ENCODE measurements at places on chromosomes 1 and 21.

GRCh38 chr1:116827607-116828105 lies 73.4 kb downstream of the CD2 start:
- no peak for DNase-seq

DNA sequence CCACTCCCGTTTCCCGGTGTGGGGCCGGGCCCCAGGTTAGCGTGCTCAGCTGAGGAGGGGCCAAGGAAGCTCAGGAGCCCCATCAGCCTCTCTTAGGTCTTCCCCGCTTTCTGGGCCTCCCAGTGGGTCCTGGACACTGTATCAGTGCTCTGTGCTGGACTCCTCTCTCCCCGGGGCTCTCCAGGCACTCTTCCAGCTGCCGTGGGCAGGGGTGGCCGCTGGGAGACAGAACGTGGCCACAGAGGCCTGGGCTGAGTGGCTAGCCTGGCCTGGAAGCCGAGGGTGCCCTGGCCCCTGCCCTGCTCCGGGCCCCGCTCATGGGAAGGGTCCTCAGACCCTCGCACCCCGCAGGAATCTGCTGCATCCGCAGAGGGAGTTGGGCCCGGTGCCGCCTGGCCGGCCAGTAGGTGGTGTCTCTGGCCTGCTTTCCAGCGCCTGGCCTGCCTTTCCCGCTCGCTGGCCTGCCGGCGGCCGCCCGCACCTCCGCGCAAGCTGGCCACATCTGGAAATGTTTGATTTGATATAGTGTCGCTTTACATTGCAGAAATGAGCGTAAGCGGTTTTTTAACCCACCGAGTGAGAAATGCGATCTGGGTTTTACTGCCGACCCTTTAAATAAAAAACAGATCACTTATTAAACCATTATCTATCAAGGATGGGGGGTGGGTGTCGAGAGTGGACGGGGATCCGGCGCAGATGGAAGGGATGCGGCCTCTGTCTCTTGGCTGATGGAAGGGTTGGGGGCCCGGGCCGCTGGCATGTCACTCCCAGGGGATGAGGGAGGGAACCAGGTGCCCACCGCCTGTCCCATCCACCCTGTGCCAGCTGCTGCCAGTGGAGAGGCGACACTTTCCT lies 74.4 kb upstream of the TTC34 start:
- no peak for DNase-seq

DNA sequence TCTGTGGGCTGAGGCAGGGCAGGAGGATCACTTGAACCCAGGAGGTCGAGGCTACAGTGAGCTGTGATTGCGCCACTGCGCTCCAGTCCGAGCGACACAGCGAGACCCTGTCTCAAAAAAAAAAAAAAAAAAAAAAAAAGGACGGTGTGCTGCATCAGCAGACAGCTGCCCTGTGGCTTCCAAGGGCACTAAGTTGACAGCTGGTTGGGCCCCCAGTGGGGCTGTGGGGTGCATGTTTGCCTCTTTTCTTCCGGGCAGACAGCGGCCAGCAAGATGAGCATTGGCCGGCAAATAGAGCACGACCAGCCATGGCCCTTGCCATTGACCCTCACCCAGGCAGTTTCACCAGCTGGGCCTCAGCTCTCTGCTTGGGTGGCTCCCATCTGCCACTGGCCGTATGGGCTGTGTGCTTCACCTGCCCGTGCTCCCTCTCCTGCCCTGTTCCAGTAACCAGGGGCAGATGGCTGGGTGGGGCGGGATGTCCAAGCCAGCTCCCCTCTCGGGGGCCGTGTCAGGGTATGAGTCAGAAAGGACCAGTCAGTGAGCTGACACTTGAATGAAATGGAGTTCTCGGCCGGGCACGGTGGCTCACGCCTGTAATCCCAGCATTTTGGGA lies 12.3 kb upstream of the SLC25A34 start:
- DNase-seq = no peak

GRCh38 chr1:3312898-3313575 lies 141.4 kb upstream of the ARHGEF16 start:
- no peak for DNase-seq

DNA sequence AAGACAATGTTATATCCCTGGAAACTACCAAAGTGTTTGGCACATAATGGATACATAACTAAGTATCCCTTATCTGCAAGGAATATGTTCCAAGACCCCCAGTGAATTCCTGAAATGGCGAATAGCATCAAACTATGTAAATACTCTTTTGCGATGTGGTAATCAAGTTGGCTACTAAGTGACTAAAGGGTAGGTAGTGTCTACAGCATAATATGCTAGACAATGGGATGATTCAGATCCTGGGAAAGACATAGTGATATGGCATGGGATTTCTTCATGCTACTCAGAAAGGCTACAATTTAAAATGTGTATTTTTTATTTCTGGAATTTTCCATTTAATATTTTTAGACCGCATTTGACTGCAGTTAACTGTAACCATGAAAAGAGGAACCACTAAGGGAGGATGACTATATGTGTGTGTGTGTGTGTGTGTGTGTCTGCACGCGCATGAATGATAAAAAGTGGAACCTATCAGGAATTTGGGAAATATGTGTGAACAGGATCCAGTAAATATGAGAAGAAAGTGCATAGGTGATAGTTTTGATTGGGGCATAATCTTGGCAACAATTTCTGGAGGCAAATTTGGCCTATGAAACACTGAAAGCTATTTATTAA lies 1899.9 kb downstream of the NCAM2 start:
- DNase-seq = no peak

DNA sequence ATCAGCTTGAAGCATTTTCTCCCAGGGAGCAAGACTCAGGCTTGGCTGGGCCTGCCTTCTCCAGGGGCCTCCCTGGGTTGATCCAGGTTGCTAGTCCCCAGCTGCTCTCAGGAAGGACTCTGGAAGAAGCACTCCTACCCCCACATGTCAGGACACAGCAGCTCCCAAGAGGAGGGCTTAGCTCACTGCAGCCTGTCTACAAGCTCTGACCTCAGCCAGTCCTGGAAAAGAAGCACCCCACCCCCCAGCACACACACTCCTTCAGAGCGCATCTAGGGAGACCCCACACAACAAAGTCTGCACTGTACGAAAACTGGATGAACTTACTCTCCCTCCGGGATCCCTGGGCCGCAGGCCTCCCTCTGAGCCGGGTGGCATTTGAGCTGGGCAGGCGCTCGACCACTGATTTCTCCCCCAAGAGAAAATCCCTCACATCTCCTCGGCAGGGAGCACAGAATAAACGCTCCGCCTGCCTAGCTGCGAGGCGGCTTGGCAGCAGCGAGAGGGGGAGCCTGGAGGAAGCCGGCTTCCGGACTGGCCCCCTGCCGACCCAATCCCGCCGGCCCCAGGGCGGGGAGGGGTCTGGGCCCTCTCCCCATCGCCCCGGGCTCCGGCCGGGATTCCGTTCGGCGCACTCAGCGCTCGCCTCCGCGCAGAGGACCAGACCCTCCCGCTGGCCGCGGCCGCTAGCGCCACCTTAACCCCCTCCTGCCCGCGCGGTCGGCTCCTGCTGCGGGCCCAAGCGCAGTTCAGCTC lies at the start of gene KCNA2:
Gene KCNA2 (minus strand): TSS at position 458 of the 756 bp plus-strand sequence. CDS start 1,576 bp downstream, outside the sequence.
- DNase-seq = no peak

DNA sequence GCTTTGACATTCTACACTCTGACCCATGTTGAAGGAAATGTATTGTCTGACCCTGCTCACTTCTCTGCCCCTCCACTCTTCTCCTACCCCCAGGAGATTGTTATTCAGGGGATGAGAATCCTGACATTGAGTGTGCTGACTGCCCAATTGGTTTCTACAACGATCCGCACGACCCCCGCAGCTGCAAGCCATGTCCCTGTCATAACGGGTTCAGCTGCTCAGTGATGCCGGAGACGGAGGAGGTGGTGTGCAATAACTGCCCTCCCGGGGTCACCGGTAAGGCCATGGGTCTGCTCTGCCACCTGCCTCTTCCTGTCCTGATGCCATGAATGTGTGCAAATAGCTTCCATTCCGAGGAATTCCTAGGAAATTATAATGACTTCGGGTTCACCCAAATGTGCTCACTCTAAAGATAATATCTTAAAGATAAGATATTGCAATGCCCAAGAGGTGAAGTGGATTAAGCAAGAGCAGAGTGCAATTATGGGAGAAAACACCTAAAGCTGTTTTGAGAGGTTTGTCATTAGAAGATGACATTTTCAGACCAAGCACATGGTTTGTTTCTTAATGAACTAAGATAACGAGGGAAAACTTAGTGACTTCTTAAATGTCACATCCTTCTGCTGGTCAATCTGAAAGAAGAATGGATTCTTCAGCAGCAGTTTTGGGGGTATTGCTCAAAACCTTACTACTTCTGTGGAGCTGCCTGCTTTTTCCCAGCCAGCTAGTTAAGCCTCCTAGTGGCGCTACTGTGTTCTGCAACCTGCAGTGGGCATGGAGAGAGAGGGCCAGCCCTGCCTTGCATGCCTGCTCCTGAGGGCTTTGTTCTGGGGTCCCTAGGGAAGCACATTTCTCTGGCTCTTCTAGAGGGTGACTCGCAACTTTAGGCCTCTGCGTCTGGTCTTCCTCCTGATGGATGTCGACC lies 41.6 kb downstream of the LAMC2 start:
- no peak for DNase-seq

GRCh38 chr1:54861070-54861761 lies 25.8 kb downstream of the DHCR24 start:
- no peak for DNase-seq

DNA sequence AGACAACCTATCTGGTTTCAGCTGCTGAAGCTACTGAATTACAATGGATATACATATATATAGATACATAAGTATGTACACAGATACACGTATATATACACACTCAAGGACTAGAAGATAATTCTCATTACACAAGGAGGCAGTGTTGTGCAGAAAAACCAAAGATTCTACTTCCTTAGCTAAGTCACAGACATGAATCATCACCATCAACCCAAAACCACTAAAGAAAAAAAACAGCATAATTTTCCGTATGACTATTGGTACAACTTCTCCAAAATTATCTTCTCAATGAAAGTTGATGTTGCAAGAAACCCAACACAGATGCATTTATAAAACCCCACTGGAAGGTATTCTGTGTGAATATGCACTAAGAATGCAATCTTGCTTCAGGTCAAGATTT lies 36.8 kb upstream of the RPF1 start:
- no peak for DNase-seq

GRCh38 chr1:228830954-228831481 lies 95.7 kb downstream of the RHOU start:
- no peak for DNase-seq

DNA sequence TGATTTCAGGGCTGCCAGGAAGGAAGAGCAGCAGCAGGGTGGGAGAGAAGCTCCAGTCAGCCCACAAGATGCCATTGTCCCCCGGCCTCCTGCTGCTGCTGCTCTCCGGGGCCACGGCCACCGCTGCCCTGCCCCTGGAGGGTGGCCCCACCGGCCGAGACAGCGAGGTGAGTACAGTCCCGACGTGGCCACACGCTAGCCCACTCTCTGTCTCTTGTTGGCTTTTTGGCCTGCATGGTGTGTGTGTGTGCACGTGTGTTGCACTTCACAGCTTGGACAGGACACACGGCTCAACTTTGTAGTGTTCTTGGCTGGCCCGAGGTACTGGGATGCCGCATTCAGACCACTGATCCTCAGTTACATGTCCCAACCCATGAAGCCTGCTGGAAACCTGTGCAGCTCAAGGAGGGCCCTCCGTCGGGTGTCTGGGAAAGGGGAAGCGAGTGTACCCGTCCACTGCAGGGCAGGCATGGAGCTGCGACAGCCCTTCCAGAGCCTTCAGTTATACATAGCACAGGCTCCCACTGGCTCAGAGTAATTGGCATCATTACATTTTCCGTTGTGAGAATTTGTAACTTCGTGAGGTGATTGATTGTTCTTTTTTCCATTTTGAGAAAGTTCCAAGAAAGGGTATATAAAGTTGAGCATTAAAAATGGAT lies 454 bp downstream of the CORT start:
- DNase-seq = no peak

DNA sequence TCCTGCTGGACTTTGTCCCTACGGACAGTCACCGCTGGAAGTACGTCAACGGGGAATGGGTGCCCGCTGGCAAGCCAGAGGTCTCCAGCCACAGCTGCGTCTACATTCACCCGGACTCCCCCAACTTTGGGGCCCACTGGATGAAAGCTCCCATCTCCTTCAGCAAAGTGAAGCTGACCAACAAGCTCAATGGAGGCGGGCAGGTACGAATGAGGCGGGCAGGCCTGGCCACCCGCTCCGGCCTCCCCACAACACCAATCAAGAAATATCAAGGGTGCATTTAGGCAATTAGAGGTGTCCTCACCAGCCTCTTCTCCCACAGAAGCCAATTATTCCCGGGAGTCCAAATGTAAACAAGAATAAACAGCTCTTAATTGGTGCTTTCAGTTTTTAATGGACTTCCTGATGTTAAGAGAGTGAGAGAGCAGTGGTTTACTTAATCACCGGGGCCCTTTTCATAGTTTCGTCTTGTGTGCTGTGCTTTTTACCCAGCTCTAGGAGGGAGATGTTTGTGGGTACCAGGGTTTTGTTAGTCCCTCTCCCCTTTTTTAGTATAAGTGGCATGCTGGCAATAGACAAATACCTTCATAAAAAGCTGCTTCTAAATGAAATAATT lies 10.7 kb downstream of the TBX19 start:
- no peak for DNase-seq

DNA sequence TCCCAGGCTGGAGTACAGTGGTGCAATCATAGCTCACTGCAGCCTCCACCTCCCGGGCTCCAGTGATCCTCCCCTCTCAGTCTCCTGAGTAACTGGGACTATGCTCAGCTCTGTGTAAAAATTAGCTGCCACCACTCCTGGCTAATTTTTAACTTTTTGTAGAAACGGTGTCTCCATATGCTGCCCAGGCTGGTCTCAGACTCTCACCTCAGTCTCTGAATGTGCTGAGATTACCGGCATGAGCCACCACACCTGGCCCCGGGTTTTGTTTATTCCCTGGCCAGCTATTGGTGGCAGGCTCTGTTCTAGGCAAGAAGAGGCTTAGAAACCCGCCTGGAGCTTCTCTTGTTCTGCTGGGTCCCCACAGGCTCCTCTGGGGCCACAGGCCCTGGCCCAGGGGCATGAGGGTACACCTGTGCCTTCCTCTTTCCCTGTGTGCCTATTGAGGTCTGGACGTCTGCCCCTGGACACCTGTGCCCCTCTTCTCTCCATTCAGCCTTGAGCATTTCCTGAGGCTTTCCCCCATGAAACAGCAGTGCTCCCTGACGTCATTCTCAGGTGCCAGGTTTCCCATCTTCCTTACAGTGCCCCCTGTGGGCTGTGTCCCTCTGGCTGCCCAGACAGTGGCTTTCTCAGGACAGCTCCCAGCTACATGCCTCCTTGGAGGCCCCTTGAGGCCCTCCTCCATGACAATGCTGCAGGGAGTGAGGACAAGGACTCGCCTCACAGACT lies 57.5 kb downstream of the PCP4 start:
- DNase-seq = no peak

- DNase-seq = no peak
Measured at GRCh38 chr1:21278208-21278859, 11.9 kb downstream of the ECE1 start.

DNA sequence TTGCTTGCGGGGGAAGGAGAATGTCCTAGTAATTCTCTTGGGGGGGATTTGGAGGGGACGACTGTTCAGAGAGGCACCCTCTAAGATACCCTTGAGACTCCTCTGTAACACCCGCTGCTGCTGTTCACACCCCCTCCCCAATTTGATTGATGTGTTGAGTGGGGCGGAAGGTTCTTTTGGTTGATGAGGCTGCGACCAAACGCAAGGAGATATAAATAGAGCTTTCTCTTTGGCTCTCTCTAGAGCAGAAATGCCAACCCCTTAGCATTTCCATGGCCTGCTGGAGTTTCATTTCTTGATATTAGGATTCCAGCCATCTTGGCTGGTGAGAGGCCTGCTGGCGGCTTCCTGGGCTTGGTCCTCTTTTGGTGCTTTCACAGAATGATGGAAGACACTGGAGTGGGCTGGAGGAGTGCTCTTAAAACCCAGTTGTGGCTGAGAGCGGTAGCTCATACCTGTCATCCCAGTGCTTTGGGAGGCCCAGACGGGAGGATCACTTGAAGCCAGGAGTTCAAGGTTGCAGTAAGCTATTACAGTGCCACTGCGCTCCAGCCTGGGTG lies 2.0 kb downstream of the PIK3CD start:
- no peak for DNase-seq
